ENCODE measurements at places on chromosomes 16 and 17. TPM values are rescaled to one million over a fixed set of nuclear protein-coding genes. Genes with fewer than 3 reads are reported as not detected.

Gene RNF227
- 3.0 TPM for total RNA-seq

Gene C17orf67
- total RNA-seq = 3.3 TPM

Gene UBALD1
- total RNA-seq = 7.4 TPM

Gene SDR42E2
- not detected for total RNA-seq

Gene COASY
- 13.1 TPM for total RNA-seq

Gene PDILT
- not detected for total RNA-seq

Gene ZSCAN10
- total RNA-seq = not detected

Gene DOC2A
- 0.63 TPM for total RNA-seq

Gene MPV17L
- total RNA-seq = under 0.01 TPM

Gene NKD1
- total RNA-seq = under 0.01 TPM

Gene MT4
- not detected for total RNA-seq

Gene CACNA1H
- 1.1 TPM for total RNA-seq

Gene SPHK1
- 52.5 TPM for total RNA-seq

Gene HCRT
- not detected for total RNA-seq

Gene SLC16A6
- total RNA-seq = 0.32 TPM

Gene SGCA
- total RNA-seq = not detected

Gene PRSS21
- 0.32 TPM for total RNA-seq

Gene SOCS7
- 3.2 TPM for total RNA-seq

Gene SPATA32
- total RNA-seq = not detected

Gene HOXB3
- 6.8 TPM for total RNA-seq

Gene ADAD2
- 0.44 TPM for total RNA-seq

Gene MYH13
- not detected for total RNA-seq

Gene TP53TG3C
- total RNA-seq = not detected

Gene RND2
- 0.19 TPM for total RNA-seq

Gene SP6
- 0.49 TPM for total RNA-seq

Gene THOC6
- 24.1 TPM for total RNA-seq

Gene CAPNS2
- 0.81 TPM for total RNA-seq

Gene MARVELD3
- total RNA-seq = 0.25 TPM

Gene CASKIN1
- total RNA-seq = not detected

Gene TMEM231
- 20.6 TPM for total RNA-seq

Gene CHAD
- not detected for total RNA-seq

Gene MEAK7
- total RNA-seq = 22.6 TPM

Gene GP1BA
- not detected for total RNA-seq

Gene MAPK8IP3
- total RNA-seq = 50.8 TPM

Gene CCL8
- total RNA-seq = 0.16 TPM

Gene SULT1A4
- 12.6 TPM for total RNA-seq
